ENCODE measurements at places on chromosomes 1 and 21.

GRCh38 chr1:93713341-93713740 is 31.7 kb upstream of the BCAR3 start:
- no peak for DNase-seq

- no peak for DNase-seq
Observed at GRCh38 chr1:34122080-34122932, 42.7 kb downstream of the CSMD2 start.

- no peak for DNase-seq
Observed at GRCh38 chr1:169340882-169341281, 26.7 kb downstream of the NME7 start.

- no peak for DNase-seq
Observed at GRCh38 chr1:69171248-69171647, 396.5 kb upstream of the LRRC7 start.

DNA sequence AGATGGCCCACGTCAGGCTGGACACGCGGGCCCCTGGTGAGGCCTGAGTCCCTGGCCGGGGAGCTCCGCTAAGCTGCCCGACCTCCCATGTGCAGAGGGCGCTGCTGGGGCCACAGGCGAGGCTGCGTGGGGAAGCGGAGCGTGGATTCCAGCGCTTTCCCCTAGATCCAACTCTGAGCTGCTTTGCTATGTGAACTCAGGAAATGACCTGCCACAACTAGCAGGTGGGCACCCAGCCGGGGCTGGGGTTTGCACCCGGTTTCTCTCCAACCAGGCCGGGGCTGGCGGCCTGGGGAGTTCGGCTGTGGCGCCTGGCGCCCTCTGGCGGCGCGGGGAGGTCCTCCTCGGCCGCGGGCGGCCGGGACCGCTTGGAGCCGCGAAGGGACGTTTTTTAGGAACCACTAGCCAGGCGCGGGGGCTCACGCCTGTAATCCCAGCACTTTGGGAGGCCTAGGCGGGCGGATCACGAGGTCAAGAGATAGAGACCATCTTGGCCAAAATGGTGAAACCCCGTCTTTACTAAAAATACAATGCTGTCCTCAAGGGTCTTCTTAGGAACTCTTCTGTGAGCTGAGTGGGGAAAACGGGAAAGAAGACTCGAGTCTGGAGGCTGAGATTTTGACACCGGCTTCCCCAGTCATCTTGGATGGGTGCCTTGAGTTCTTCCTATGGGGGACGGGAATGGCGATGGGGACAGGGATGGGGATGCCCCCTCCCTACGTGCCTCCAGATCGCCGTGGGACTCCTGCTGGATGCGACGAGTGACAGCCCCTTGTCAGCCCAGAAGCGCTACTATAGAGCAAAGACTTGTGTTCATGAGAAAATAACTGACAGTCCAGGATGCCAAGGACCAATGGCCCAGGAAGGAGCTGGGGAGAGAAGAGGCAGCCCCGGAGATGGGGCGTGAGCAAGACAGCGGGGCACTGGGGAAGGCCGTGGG is 12.6 kb downstream of the PYCR2 start:
- peak; percentile 52 for DNase-seq

- no peak for DNase-seq
Observed at GRCh38 chr21:44049182-44049581, 37.1 kb downstream of the TRAPPC10 start.

DNA sequence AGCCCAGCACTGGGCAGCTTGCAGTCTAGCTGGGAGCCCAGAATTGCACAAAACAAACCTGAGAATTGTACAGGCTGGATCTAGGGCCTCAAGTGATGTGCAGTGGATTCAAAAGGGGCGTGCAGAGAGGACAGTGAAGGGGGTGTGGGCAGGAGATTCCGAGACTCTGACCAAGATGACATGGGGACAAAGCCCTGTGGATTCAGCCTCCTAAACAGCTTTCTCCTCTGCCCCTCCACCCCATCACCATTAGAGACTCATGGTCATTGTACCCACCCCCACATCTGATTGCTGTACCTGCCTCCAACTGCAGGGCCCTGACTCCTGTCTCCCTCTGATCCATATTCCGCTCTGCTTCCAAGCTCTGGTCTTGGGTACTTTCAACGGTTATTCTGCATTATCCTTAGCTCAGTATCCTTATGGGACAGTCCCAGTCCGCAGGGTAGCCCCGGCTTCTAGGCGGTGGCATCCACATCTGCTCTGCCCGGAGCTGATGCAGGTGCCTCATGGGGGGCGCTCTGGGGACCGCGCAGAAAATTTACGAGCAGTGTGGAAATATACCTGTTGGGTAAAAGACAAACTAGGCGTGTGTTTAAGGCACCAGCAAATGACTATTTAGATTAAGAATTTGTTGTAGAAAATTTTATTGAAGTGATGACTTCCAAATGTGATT is 1.7 kb upstream of the BMP8A start:
- no peak for DNase-seq

GRCh38 chr1:22344329-22344630 is 107.4 kb upstream of the ZBTB40 start:
- DNase-seq: no peak

Measured in stimulated activated CD8-positive, alpha-beta memory T cell treated with anti-CD3 and anti-CD28 coated beads, Interleukin-15, amount 100 ng/mL, for 1 hour (primary cell).